Muscle of leg (tissue), 16 donors: ENCODE measurements at places on chromosomes 7 and 10. TPM values are rescaled to one million over a fixed set of nuclear protein-coding genes. Genes with fewer than 3 reads are reported as not detected.

- H3K4me1 ChIP-seq: peaks cover 81% of the 10 kb centered on the region
- H3K4me3 ChIP-seq: no peak overlapping the region
- H3K27ac ChIP-seq: peak overlapping the region; percentile 85
- peaks cover 18% of the 10 kb centered on the region for H3K36me3 ChIP-seq
These were observed 24.6 kb downstream of the VSIR start for GRCh38 chr10:71748671-71749191.

DNA sequence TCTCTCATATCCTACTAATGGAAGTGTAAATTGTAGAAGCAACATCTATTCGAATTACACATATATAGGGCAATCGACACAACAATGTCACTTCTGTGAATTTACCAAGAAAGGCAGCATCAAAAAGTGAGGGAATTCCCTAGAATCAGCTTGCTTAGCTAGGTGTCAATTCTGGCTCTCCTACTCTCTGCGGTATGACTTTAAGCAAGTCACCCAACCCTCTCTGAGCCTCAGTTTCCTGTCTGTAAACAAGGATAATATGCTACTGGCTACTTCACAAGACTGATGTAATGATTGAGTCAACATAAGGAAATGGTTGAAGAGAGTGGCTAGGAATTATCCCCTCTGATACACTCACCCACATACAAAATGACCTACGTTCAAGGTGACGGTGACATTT is 19.4 kb downstream of the CCDC6 start:
- no peak overlapping the region for H3K27ac ChIP-seq
- no peak for DNase-seq
- H3K36me3 ChIP-seq: peaks cover 12% of the 10 kb centered on the region

Gene NPFFR1
- 0.03 TPM for polyA plus RNA-seq

GRCh38 chr10:121104476-121105111 is 253.4 kb downstream of the WDR11 start:
- H3K4me1 ChIP-seq: no peaks in the 10 kb centered on the region
- H3K27me3 ChIP-seq: peaks cover 10% of the 10 kb centered on the region
- no peak overlapping the region for H3K27ac ChIP-seq
- no peaks in the 10 kb centered on the region for H3K36me3 ChIP-seq
- DNase-seq: no peak
- no peak overlapping the region for H3K4me3 ChIP-seq

DNA sequence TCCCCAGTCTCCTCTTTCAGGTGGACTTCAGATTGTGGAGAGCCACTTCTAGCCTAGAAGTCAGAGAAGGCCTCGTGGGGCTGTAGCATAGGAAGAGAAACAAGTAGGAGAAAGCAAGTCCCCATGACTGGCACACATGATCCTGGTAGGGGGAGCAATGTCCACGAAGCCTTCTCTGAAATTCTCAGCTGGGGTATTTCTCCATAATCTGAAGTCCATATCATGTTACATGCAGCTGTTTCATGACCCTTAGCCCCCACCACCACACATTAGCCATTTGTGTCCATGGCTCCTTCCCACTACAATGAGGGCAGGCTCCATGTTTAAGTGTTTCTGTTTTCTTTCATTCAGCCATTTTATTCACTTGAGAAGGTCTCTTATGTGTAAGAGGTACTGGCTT is 43.2 kb downstream of the LAMB4 start:
- no peak overlapping the region for H3K4me3 ChIP-seq
- H3K27me3 ChIP-seq: no peaks in the 10 kb centered on the region
- peaks cover 9% of the 10 kb centered on the region for H3K4me1 ChIP-seq
- DNase-seq: peak; percentile 40
- no peaks in the 10 kb centered on the region for H3K36me3 ChIP-seq
- H3K27ac ChIP-seq: no peak overlapping the region

DNA sequence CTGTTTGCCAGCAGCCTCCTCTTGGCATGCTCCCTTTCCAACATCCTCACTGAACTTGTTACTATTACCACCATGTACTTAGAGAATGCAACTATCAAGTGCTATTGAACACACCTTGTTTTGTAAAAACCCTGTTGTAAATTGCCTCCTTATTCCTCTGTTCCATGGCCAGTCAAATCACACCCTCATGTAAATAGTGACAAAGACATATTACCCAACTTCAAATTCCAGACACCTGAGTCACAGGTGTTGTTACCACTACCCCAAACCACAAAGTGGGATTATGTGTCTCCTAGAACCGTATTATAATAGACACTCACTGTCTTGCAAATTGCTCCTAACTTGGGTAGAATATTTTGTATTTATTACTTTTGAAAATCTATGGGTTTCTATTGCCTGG is 263.2 kb upstream of the C7orf33 start:
- H3K27ac ChIP-seq: no peak overlapping the region
- DNase-seq: no peak
- no peak overlapping the region for H3K4me3 ChIP-seq
- peaks cover 2% of the 10 kb centered on the region for H3K27me3 ChIP-seq
- no peaks in the 10 kb centered on the region for H3K4me1 ChIP-seq
- no peaks in the 10 kb centered on the region for H3K36me3 ChIP-seq

GRCh38 chr10:60434418-60435046 is 44.9 kb upstream of the ANK3 start:
- no peaks in the 10 kb centered on the region for H3K36me3 ChIP-seq
- no peaks in the 10 kb centered on the region for H3K4me1 ChIP-seq
- peak; percentile 84 for DNase-seq
- H3K27ac ChIP-seq: no peak overlapping the region

Gene PAPOLB
- 0.04 TPM for polyA plus RNA-seq

GRCh38 chr10:5987747-5988146 is 10.4 kb upstream of the IL15RA start:
- peak; percentile 54 for DNase-seq
- peaks cover 2% of the 10 kb centered on the region for H3K4me1 ChIP-seq
- no peak overlapping the region for H3K27ac ChIP-seq

DNA sequence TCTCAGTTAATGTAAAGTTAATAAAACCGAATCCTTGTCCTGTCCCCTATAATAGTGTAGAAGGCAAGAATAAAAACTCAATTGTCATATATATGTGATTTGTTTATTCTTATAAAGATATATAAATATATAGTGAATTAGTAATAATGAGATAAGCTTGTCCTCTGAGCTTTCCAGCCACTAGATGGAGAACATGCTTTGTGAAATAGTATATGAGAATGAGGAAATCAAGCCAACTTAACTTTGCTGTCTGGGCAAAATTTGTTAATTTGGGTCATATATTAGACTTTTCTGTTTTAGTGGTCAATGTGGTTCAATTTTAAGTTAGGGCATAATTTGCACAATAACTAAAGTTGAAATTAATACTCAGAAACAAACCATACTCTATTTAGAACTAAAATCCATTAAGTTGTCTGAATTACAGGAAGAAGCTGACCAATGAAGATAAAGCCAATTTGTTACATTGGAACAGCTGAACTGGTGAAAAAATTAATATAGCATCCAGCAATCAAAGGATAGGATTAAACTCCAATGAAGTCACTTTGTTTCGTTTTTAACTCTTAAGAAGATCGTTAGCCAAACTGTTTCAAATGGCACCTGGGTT is 595.0 kb downstream of the ARL4A start:
- DNase-seq: peak; percentile 52
- no peaks in the 10 kb centered on the region for H3K4me1 ChIP-seq
- no peaks in the 10 kb centered on the region for H3K27me3 ChIP-seq
- H3K36me3 ChIP-seq: no peaks in the 10 kb centered on the region

DNA sequence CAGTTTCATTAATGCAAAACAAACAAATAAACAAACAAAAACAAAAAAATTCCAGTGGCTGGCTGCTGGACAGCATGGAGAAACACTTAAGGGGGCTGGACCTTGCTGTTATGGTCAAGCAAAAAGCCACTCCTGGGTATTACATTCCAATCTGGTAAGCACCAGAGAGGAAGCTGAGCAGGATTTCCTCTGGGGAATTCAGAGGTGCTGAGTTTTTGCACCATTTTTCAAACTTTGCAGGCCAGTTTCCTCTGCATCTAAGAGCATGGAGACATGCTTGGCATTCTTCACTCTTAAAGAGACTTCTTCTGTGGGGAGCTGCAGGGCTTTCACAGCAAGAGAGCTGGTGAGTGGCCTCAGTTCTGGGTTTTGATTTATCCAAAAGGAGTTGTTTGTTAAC is 84.5 kb downstream of the FZD1 start:
- no peak overlapping the region for H3K27ac ChIP-seq
- no peaks in the 10 kb centered on the region for H3K36me3 ChIP-seq
- H3K27me3 ChIP-seq: no peaks in the 10 kb centered on the region
- peaks cover 18% of the 10 kb centered on the region for H3K4me1 ChIP-seq
- H3K4me3 ChIP-seq: no peak overlapping the region

DNA sequence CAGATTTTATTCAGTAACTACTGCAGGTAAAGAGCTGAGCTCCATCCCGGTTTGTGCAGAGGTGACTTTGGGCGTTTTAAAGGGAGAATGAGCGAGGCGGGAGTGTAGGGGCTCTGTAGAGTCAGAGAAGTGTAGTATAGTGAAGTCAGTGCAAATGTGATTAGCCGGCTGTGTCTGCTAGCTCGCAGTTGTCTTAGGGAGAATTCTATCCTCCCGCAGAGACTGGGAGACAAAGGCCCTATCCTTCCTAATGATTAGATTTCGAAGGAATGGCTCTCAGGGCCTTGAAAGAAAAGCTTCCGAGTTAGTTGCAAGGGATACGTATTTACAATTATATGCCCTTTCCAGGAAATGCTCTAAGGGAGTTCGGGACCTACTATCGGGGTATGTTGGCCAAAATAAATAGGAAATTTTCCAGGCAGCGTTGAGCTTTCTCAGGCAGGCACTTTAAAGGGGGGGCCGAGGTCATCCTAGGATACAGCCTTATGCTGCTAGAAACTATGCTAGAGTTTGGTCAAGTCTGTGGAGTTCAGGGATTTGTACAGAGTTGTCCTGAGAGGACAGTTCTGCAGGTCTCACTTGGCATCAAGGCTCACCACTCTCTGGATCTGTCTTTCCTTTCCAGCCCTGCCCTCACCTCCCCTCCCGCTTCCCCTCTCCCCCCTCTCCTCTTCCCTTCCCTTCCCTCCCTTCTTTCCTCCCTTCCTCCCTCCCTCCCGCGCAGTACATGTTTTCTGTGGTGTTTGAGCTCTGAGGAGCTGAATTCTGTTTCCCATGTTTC is 825 bp downstream of the MRPL32 start:
- H3K4me1 ChIP-seq: peaks cover 15% of the 10 kb centered on the region
- peak overlapping the region; percentile 62 for H3K4me3 ChIP-seq
- peaks cover 8% of the 10 kb centered on the region for H3K36me3 ChIP-seq
- DNase-seq: peak; percentile 77

- no peak within 1 kb of the TSS for H3K27ac ChIP-seq
- H3K4me1 ChIP-seq: peaks cover 11% of the 10 kb centered on the region
- no peaks in the 10 kb centered on the region for H3K36me3 ChIP-seq
- peak within 1 kb of the TSS; percentile 46 for H3K4me3 ChIP-seq
- DNase-seq: peak; percentile 64
These were observed at the start of the genes DYDC1 and DYDC2 for GRCh38 chr10:80356563-80356988. DYDC1 (minus strand) TSS chr10:80356755; CDS start chr10:80352601, 4,154 bp downstream. DYDC2 (plus strand) TSS chr10:80356781; CDS start chr10:80362444, 5,663 bp downstream.

GRCh38 chr7:47239931-47240421 is 341.9 kb downstream of the TNS3 start:
- peaks cover 10% of the 10 kb centered on the region for H3K4me1 ChIP-seq
- no peaks in the 10 kb centered on the region for H3K27me3 ChIP-seq
- no peak overlapping the region for H3K27ac ChIP-seq
- DNase-seq: peak; percentile 90
- H3K4me3 ChIP-seq: no peak overlapping the region
- H3K36me3 ChIP-seq: no peaks in the 10 kb centered on the region

Gene CNNM1
- polyA plus RNA-seq: 0.03 TPM

Gene HERPUD2
- polyA plus RNA-seq: 22.3 TPM

Gene ZMIZ1
- 38.1 TPM for polyA plus RNA-seq

DNA sequence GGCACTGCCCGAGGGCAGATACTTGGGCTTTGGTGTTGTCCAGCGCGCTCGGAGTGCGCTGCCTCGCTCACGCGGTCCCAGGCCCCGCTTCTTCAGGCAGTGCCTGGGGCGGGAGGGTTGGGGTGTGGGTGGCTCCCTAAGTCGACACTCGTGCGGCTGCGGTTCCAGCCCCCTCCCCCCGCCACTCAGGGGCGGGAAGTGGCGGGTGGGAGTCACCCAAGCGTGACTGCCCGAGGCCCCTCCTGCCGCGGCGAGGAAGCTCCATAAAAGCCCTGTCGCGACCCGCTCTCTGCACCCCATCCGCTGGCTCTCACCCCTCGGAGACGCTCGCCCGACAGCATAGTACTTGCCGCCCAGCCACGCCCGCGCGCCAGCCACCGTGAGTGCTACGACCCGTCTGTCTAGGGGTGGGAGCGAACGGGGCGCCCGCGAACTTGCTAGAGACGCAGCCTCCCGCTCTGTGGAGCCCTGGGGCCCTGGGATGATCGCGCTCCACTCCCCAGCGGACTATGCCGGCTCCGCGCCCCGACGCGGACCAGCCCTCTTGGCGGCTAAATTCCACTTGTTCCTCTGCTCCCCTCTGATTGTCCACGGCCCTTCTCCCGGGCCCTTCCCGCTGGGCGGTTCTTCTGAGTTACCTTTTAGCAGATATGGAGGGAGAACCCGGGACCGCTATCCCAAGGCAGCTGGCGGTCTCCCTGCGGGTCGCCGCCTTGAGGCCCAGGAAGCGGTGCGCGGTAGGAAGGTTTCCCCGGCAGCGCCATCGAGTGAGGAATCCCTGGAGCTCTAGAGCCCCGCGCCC is at the start of gene NPY:
NPY (plus strand) TSS at position 294 of the 802 bp plus-strand sequence. CDS start 1,051 bp downstream, outside the sequence.
- no peaks in the 10 kb centered on the region for H3K36me3 ChIP-seq
- no peak within 1 kb of the TSS for H3K27ac ChIP-seq
- DNase-seq: peak; percentile 15
- peaks cover 35% of the 10 kb centered on the region for H3K27me3 ChIP-seq
- H3K4me3 ChIP-seq: peak within 1 kb of the TSS; percentile 49
- H3K4me1 ChIP-seq: peaks cover 18% of the 10 kb centered on the region

DNA sequence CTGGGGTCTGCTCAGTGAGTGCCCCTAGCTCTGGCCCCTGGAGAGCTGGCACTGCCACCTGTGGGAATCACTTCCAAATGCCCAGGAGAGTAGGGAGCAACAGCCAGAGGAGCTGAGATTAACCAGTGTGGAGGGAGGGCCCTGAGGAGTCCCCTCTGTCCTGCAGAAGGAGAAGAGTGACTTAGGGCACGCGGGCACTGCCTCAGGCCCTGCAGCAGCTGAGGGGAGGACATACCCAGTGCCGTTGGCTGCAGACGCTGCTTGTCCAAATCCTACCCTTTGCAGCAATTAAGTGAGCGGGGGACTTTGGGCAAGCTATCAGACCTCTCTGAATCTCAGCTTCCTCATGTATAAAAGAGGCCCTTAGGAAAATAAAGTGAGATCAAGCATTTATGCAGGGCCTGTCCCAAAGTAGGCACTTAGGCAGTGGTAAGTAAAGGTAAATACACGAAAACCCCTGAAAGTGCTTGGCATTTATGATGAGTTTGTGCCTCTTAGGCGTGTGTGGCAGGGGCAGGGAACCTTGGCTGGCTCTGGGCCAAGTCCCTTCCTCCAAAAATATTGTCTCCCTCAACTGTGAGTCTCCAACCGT is 16.9 kb downstream of the PRF1 start:
- DNase-seq: no peak
- no peaks in the 10 kb centered on the region for H3K36me3 ChIP-seq
- H3K4me1 ChIP-seq: peaks cover 64% of the 10 kb centered on the region
- H3K27me3 ChIP-seq: no peaks in the 10 kb centered on the region

DNA sequence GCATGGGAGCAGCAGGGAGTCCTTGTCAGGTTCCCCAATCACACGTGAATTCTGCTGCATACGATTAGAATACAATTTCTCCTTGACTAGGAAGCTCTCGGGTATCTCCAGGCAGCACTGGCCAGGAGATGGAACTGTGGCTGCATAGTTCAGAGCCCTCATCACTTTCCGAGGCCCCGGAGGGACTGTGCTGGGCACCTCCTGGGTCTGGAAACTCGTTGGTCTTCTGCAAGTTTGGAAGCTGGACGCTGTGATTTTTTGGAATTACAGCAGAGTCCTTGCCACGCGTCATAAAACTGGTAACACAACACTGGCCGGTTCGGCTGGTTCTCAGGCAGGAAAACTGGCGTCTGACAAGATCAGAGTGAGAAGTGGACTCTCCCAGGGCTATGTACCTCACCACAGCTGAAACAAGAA is 216.1 kb downstream of the CCDC3 start:
- H3K36me3 ChIP-seq: no peaks in the 10 kb centered on the region
- H3K27me3 ChIP-seq: no peaks in the 10 kb centered on the region
- no peak overlapping the region for H3K4me3 ChIP-seq
- DNase-seq: no peak
- peaks cover 37% of the 10 kb centered on the region for H3K4me1 ChIP-seq
- H3K27ac ChIP-seq: peak overlapping the region; percentile 42
